ENCODE measurements at places on chromosomes 6 and 20.

DNA sequence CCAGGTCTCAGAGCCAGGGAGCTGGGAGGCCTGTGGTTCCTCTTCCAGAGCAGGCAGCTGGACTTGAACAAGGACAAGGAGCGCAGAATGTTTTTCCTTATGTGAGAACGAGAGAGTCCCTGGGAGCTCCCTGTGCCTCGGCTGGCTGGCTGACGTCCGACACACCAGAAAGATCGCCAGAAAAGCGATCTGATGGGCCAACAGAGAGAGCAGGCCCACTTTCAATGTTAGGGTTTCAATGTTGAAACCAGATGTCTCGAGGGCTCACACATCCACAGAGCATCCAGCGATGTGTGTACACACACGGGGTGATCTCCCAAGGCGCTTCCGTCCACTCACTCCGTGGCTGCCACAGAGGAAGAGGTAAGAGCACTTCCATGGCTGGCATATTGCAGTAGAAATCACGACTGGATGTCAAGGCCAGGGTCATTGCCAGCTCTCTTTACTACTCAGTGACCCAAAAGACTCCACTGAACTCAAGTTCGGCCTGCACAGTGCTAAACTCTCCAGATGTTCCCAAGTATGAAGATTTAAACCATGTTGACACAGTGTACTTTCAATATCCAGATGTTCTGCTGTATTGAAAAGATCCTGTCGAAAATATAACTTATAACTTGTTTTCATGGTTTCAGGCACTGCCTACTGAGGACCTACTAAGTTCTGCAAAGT is 70.8 kb upstream of the FOXC1 start:
- no peak for DNase-seq

DNA sequence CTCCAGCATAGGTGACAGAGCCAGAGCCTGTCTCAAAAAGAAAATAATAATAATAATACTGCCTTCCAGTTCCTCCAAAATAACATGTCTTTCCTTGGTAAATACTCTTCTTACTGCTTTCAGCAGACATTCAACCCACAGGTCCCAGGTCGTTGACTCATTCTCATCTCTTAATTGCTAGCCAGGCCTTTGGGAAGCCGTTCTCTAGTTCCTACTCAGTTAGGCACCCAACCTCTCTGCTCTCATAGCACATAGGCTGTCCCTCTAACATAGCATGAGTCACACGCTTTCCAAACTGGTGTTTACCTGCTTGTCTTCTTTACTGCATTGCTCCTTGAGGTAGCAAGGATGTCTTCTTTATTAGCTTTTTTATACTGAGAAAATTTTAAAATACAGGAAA is 98.8 kb downstream of the LAMA2 start:
- no peak for DNase-seq

- DNase-seq = no peak
These were observed 405.8 kb upstream of the FKBP1C start for GRCh38 chr6:62805431-62805830.

DNA sequence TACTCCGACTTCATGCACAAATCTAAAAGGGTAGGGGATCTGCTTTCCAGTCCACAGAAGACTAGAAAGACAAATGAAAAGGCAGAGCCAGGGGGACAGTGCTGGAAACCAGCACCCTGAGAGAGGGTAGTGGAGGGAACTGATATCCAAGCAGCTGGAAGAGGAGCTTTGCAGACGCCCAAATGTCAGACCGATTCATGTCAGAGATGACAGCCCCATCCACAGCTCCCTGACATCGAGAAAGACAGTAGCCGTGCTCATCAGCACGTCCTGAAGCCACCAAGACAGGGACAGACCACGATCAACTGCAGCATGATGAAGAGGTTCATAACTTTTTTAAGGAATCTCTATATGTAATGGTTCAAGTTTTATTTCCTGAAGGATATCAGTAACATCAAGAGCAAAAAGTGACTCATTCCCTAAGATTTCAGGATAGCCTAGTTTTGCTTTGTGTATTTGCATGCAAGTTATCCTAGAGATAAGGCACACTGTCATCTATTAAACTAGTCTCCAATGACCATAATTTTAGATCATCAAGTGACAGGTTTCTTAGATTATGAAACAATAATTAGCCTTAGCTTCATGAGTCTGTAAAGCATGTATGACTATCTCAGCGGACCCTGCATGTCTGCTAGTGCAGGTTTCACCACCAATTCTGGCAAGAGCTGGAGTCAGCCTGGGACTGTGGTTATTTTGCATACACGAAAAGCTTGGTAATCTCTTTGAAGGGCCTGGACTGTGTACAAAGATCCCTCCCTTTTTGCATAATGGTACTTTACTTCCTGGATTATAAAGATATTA is 43.0 kb downstream of the PRDM1 start:
- no peak for DNase-seq

GRCh38 chr20:63891061-63892002 is 3.6 kb upstream of the DNAJC5 start:
- DNase-seq = no peak

- peak; percentile 58 for DNase-seq
These were observed 106.2 kb downstream of the JPH2 start for GRCh38 chr20:44080646-44081267.

GRCh38 chr6:37442416-37443215 is 9.6 kb downstream of the CMTR1 start:
- no peak for DNase-seq

- DNase-seq = no peak
These were observed 34.8 kb downstream of the RNASET2 start for GRCh38 chr6:166921570-166921969.

GRCh38 chr6:73704260-73704659 is 8.3 kb downstream of the CD109 start:
- DNase-seq = no peak

DNA sequence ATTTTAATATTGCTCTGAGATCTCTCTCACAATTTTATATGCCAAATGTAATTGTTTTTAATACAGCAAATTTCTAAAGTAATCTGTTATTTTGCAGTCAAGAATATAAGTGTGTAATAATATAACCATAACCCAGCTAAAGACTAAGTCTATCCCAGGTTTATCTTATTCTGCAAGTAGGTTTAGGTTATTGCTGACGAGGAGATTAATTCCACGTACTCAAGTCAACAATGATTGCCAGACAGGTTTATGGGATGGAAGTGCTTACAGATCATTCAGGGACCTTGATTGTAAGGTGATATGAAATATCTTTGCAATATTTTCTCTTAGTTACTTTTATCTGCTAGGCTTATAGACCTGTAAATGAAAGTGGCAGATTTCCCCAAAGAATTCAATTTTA is 698.3 kb downstream of the HDGFL1 start:
- no peak for DNase-seq

- no peak for DNase-seq
These were observed 40.4 kb upstream of the POPDC3 start for GRCh38 chr6:105220186-105220585.

- DNase-seq = no peak
These were observed 3.1 kb downstream of the BMP6 start for GRCh38 chr6:7728855-7729590.

DNA sequence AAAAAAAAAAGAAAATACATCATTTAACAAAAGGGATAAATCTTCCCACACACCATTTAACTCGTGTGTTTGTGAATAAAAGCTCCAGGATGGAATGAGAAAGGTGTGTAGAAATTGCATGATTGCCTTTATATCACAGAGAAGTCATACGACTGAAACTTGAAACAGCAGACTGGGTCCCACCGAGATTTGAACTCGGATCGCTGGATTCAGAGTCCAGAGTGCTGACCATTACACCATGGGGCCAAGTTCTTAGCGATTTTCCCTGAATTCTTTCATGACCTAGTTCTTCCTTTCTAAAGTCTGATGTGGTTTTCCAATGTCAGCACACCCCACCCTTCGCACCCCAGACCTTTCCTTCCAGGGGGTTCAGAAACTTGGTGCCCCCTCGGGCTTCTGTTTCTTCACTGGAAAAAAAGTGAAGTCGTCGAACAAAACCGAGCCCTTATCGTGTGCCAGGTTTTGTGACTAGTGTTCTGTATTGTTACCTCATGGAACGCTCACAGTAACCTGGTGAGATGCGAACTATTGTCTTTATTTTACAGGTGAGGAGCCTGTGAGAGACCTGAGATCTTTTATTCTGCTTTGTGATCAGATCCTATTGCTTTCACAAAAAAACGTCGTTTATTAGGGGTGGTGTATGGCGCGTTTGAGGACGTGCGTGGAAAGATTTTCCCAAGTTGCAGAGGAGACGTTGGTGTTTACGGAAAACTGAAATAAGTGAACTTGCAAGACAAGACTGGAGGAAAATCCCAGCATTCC is 120.8 kb downstream of the OR2B2 start:
- no peak for DNase-seq

DNA sequence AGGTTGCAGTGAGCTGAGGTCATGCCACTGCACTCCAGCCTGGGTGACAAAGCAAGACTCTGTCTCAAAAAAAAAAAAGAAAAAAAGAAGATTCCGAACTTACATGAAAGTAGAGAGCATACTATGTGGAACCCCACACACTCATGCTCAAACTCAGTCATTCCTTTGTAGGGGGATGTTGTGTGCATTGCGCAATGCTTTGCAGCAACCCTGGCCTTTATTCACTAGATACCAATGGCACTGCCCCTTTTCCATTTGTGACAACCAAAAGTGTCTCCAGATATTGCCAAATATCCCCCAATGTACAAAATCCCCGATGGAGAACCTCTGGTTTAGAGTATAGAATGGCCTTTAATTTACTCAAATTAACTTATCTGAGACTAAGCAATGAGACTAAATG is 158.6 kb downstream of the GJA1 start:
- no peak for DNase-seq

DNA sequence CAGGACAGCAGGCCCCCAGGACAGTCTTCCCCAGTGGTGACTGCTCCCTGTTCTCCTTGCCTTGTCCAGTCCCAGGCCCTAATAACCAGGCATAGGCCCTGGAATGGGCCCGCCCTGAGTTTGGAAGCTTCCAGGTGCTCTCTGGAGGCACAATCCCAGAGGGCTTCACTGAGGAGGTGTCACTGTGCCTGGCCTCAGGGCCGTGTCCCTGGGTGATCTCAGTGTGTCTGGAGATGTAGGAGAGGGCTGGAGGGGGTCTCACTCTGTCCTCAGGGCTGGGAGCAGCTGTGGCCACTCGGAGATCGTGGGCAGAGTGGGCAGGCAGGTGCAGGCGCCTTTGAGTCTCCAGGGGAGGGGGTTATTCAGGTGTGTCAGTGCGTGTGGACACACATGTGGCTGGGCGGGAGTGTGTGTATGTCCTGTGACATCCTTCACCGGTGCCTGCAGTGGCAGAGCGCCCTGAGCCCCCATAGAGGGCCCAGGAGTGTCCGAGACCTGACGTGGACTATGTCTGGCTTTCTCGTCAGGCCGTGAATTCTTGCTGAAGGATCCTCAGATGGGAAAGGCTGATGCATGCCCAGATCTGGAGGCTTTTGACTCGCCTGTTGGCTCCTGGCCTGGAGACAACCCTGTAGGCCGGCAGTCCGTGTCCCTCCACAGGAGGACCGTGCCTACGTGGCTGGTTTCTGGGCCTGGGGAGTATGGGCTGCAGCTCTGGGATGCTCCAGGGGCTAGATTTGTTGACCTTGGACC is 5.5 kb upstream of the NPBWR2 start:
- DNase-seq = no peak

- DNase-seq = no peak
These were observed 70.4 kb upstream of the KCNG1 start for GRCh38 chr20:51093240-51093763.

- DNase-seq = no peak
These were observed 1.6 kb upstream of the OLIG3 start for GRCh38 chr6:137495703-137496336.

DNA sequence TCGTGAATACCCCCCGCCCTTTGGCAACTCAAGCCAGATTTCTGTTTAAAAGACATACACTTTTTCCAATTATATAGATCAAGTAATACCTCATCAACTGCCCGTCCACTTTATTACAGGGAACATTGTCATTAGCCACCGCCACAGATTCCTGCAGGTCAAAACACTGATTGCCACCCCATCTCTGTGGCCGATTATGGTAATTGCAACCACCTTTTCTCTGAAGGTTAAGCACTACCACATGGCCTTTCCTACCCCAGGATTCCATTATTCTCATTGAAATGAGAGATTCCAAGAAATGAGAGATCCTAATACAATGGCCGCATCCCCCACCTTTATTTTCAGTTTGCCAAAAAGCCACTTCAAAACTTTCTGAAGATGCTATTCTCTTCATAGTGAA is 478.8 kb upstream of the HSF2 start:
- no peak for DNase-seq

DNA sequence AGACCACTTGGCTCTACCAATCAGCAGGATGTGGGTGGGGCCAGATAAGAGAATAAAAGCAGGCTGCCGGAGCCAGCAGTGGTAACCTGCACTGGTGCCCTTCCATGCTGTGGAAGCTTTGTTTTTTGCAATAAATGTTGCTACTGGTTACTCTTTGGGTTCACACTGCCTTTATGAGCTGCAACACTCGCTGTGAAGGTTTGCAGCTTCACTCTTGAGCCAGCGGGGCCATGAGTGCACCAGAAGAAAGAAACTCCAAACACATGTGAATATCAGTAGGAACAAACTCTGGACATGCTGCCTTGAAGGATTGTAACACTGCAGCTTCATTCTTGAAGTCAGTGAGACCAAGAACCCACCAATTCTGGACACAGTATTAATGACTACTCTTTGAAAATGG is 89.9 kb upstream of the MBOAT1 start:
- DNase-seq = no peak

DNA sequence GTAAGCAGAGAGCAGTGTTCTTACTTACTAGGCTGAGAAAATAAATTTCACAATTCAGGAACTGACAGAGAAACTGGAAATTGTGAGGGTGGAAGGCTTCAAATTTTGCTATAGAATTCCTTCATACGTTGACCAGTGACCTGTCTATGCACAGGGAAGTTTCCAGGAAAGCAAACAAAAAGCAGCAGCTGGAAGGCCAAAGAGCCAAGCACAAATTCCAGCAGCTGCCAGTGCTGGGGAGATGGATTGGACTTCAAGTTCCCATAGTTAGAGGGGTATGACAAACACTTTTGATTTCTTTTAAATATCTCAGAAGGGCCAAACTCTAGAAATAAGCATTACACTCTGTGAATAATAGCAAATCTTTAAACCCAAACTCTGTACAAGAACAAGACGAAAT is 299.1 kb upstream of the KCNQ5 start:
- DNase-seq = no peak

DNA sequence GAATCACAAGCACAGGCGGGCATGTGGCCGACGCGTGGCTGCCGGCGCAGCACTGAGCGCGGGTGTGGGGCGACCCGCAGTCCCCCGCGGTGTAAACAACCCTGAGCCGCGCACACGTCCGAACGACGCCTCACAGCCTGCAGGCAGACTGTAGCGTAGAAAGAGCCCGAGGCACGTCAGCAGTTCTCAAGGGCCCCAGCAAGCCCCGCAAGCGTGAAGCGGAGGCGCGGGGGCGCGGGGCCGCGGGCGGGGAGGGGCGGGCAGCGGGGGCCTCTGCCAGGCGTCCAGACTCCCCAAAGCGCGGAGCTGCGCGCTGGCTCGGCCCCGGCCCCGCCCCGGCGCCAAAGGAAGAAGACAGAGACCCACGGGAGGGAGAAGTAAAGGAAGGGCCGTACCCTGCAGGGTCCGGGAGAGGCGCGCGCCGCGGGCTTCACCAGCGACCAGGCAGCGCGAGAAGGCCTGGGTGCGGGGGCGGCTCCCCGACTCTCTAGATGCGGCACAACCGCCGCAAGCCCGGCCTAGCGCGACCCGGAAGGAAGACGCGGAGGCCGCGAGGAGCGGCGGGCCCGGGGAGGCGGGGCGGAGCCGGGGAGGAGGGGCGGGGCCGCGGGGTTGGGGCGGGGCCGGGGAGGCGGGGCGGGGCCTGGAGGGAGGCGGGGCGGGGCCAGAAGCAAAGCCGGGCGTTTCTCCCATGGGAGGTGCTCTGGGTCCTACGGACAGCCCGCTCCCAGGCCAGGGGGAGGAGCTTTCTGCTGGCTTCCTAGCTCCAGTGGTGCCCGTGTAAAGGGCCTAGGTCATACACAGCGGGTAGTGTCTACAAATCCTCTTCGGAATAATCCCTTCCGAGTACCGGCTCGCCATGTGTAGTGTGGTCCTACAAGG is at the start of gene FBXL4:
TSS of gene FBXL4 (minus strand) at position 536 of the 882 bp plus-strand sequence. CDS start 20,958 bp downstream, outside the sequence.
- peak; percentile 71 for DNase-seq
